ENCODE measurements at places on chromosomes 1 and 21. TPM values are rescaled to one million over a fixed set of nuclear protein-coding genes. Genes with fewer than 3 reads are reported as not detected.

Gene PAQR6
- 10.5 TPM for total RNA-seq

DNA sequence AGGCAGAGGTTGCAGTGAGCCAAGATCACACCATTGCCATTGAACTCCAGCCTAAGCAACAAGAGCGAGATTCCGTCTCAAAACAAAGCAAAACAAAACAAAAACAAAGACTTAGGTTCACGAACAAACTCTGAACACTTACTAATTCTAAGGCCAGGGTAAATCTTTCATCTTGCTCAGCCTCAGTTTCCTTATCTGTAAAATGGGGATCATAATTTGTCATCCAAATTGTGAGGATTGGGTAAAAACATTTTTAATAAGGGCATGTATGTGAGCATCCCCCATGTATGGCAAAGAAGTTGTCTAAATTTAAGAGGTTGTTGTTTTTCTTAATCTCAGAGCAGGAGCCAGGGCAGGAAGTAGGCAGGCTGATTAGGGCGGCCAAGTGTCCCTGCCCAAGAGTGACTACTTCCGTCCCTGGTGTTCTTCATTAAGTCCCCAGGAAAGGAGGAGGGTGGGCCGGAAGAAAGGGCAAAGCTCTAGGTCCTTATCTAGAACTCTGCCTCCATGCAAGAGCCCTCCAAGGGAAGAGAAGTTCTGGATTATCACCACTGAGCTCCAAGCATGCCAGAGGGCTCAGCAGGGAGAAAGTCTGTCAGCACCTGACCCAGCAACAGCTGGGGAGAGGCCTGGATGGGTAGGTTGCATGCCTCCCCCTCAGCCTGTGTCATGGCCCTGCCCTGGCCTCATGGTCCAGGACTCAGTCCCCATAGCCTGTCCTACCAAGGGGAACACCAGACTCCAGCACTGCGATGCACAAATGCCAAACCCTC is 49.9 kb upstream of the CLIC4 start:
- peak; percentile 52 for DNase-seq
- peaks cover 39% of the 10 kb centered on the region for H3K4me1 ChIP-seq
- peak overlapping the region; percentile 90 for H3K27ac ChIP-seq
- no peaks in the 10 kb centered on the region for H3K36me3 ChIP-seq
- no peak overlapping the region for H3K4me3 ChIP-seq

DNA sequence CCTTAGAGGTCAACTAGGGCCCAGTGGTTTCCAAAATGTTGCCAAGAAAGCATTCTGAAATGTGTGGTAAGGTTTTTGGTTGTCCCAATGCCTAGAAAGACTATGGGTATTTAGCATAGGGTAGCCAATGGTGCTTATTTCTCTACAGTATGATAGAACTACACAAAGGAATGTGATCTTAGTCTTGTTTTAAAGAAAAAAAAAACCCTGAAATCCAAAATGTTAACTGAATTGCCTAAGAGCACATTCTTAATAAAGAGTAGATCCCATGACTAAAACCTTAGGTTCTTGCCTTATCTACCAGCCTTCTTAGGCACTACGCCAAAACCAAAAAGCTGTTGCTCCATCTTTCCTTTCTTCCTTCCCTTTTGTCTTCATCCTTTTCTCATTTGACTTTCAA is 428.2 kb downstream of the MRPL39 start:
- no peaks in the 10 kb centered on the region for H3K36me3 ChIP-seq
- no peak for DNase-seq
- H3K27ac ChIP-seq: no peak overlapping the region
- no peak overlapping the region for H3K4me3 ChIP-seq
- H3K4me1 ChIP-seq: no peaks in the 10 kb centered on the region
- H3K27me3 ChIP-seq: no peaks in the 10 kb centered on the region

DNA sequence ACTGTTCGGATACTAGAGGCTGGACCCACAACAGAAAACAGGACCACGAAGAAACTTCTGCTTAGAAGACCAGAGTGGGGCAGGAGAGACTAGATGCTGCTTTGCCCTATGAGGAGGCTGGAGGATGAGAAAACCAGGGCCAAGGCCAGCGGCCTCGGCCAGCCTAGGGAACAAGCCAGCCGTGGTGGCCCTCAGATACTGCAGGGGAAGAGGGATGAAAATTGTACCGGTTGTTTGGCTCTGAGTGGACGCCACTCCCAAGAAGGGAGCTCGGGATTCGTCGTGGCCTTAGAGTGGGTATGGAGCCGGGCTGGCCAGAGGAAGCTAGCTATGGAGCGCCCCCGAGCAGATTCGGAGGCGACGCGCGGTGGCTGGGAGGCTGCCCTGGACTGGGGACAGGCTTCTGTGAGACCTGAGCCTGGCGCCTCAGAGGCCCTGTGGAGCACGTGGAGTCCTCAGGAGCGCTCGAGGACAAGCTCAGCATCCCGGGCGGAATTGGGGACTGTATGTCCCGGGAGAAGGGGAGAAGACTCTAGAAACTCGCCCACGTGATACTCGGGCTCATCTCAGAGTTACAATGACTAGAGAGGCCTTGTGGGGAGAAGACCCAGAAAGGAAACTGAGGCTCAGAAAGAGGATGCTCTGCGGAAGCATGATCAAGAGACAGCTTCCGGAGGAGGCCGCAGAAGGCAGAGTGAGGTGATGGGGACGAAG is 2.8 kb downstream of the PRRX1 start:
- H3K27me3 ChIP-seq: peaks cover 14% of the 10 kb centered on the region
- DNase-seq: peak; percentile 69
- H3K4me3 ChIP-seq: no peak overlapping the region
- peaks cover 23% of the 10 kb centered on the region for H3K4me1 ChIP-seq
- H3K27ac ChIP-seq: no peak overlapping the region

Gene ZSCAN20
- total RNA-seq: 4.3 TPM

DNA sequence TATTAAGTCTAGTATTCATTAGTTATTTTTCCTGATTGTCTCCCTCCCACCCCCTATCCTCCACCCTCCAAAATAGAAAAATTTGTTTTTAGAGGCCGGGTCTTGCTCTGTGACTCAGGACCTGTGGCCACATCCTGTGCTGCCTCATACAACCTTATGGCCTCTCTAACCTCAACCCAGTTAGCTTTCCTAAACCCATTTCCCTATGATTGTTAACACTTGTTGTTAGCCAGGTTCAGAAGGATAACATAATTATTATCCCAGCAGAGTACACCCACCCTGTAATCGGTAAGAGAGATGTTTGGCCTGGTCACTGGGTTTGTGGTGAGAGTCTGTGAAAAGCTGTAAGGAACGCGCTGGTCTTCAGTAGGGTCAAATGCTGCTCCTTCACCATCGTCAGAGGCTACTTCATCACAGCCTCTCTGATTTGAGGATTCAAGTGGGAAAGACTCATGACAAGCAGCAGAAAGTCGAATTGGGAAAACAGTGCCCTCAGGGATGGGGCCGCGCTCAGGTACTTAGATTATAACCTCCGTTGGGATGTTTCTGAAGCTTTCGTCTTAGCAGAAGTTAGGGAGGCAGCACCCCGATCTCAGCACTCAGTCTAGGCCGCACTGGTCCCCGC is 35.9 kb upstream of the HMGN1 start:
- no peaks in the 10 kb centered on the region for H3K27me3 ChIP-seq
- H3K4me3 ChIP-seq: no peak overlapping the region
- no peak overlapping the region for H3K27ac ChIP-seq
- no peaks in the 10 kb centered on the region for H3K36me3 ChIP-seq
- no peak for DNase-seq

GRCh38 chr21:41366522-41367151 is 4.8 kb downstream of the MX2 start:
- DNase-seq: peak; percentile 85
- peaks cover 38% of the 10 kb centered on the region for H3K4me1 ChIP-seq
- H3K27me3 ChIP-seq: no peaks in the 10 kb centered on the region
- H3K4me3 ChIP-seq: no peak overlapping the region
- H3K27ac ChIP-seq: peak overlapping the region; percentile 46

DNA sequence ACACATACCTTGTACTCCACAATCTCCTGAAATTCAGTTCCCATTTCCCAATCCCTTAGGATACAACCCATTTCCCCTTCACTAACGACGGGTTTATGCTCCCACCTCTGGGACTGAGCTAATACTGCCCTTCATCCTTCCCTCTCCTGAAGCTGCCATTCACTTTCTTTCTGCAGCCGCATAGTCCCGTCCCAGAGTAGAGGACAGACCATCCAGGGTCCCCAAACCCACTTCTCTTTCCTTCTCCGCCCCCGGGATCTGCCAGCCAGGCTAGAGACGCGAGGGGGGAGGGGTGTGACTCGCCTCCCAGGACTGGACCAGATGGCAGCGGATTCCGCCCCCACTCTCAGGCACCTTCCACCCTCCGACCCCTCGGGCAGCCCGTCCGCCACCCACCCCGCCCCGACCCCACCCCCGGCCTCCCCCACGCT is 679 bp downstream of the ABL2 start:
- peak overlapping the region; percentile 79 for H3K27ac ChIP-seq
- DNase-seq: no peak
- no peaks in the 10 kb centered on the region for H3K36me3 ChIP-seq
- peaks cover 20% of the 10 kb centered on the region for H3K4me1 ChIP-seq
- peak overlapping the region; percentile 97 for H3K4me3 ChIP-seq

- no peak overlapping the region for H3K4me3 ChIP-seq
- no peaks in the 10 kb centered on the region for H3K27me3 ChIP-seq
- H3K36me3 ChIP-seq: peaks cover 38% of the 10 kb centered on the region
- H3K27ac ChIP-seq: no peak overlapping the region
Observed at GRCh38 chr1:203720242-203720641, 44.7 kb upstream of the LAX1 start.

Gene SERPINC1
- 0.26 TPM for total RNA-seq

- H3K36me3 ChIP-seq: no peaks in the 10 kb centered on the region
- peak overlapping the region; percentile 4 for H3K4me3 ChIP-seq
- peak overlapping the region; percentile 76 for H3K27ac ChIP-seq
- no peaks in the 10 kb centered on the region for H3K27me3 ChIP-seq
Observed at GRCh38 chr1:211606914-211607753, 28.2 kb upstream of the SLC30A1 start.

DNA sequence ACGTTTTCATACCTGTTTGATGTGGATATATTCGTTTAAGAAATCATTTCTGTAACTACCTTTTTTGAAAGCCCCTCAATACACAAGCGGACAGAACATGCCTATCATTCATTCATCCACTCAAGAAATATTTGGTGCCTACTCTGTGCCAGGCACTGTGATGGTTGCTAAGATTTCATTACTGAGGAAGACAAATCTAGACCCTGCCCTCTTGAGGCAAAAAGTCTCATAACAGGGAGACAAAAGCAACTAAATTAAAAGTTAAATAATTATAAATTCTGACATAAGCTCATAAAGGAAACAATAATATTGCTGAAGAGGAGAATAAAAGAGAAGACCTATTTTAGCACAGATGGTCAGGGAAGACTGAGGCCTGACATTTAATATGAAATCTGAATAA is 203.5 kb upstream of the ZNHIT6 start:
- no peak overlapping the region for H3K27ac ChIP-seq
- no peak overlapping the region for H3K4me3 ChIP-seq
- no peaks in the 10 kb centered on the region for H3K4me1 ChIP-seq
- no peaks in the 10 kb centered on the region for H3K27me3 ChIP-seq
- no peaks in the 10 kb centered on the region for H3K36me3 ChIP-seq

DNA sequence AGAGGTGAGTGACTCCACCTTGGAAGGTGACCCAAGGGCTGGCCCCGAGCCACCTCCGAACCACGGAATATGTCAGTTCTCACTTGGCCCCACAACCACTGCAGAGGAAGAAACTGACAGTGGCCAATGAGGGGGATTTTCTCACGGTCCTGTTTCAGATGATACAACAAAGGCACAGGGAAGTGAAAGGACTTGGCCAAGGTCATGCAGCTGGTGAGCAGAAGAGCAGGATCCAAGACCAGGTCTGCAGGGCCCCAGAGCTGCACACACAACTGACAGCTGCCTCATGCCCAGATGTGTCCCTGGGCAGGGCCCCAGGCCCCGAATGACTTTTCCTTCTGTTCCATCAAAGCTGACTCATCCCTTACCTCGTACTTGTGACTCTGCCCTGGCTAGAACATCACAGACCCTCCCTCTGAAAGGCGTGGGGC is 25.8 kb upstream of the EVA1B start:
- DNase-seq: no peak
- no peak overlapping the region for H3K27ac ChIP-seq
- peaks cover 39% of the 10 kb centered on the region for H3K4me1 ChIP-seq

DNA sequence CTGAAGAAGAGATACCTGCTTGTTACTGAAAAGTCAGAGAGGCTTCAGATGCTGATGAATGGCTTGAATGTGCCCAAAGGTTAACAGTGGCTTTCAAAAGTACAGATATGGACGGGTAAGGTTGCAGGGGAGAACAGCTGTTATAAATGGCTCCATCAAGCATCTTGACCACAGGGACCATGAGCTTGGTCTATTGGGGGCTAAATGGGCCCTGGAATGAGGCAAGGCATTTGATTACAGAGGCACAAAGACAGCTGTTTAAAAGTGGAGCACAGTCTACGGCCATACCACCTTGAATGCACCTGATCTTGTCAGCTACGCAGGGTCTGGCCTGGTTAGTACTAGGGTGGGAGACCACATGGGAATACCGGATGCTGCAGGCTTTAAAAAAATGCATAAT is 48.3 kb downstream of the C1orf198 start:
- H3K27ac ChIP-seq: no peak overlapping the region
- H3K36me3 ChIP-seq: no peaks in the 10 kb centered on the region
- peaks cover 3% of the 10 kb centered on the region for H3K4me1 ChIP-seq
- DNase-seq: no peak
- no peak overlapping the region for H3K4me3 ChIP-seq
- H3K27me3 ChIP-seq: no peaks in the 10 kb centered on the region

Gene CLCA1
- total RNA-seq: not detected

- H3K27ac ChIP-seq: no peak overlapping the region
- H3K27me3 ChIP-seq: no peaks in the 10 kb centered on the region
Observed at GRCh38 chr1:44733365-44733764, 2.4 kb upstream of the RNU5D-1 start.

Gene HLX
- 22.4 TPM for total RNA-seq

- H3K36me3 ChIP-seq: no peaks in the 10 kb centered on the region
- peak overlapping the region; percentile 62 for H3K4me3 ChIP-seq
- peaks cover 25% of the 10 kb centered on the region for H3K4me1 ChIP-seq
- H3K27me3 ChIP-seq: peaks cover 25% of the 10 kb centered on the region
- DNase-seq: no peak
- H3K27ac ChIP-seq: no peak overlapping the region
Observed at GRCh38 chr21:31557421-31558188, 101.9 kb upstream of the SOD1 start.

Gene C8B
- total RNA-seq: 0.26 TPM

DNA sequence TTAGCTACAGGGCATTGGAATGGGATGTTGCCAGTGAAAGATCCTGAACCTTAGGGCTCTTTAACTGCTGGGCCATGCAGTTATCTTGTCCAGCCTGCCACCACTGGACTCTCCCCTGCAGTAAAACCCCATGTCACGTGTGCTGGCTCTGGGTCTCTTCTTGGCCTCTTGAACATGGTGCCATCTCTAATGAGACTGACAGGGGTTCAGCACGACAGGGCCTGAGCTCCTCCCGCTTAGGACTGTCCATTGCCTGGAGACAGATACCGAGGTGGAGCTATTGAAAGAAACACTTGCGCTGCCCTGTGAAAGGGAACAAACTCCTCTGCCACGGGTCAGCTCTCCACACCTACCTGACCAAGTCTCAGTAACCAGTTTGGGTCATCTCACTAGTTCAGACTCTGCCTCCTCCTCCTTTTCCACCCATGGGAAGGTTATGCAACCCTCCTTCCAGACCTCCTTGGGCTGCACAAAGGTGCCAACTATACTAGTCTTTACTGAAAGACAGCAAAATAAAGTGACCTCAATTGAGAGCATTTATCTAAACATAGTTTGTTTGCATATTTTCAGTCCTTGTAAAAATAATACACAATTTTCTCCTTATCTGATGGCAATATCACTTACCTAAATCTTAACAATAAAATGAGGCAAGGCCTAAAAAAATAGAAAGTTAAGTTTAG is 66.0 kb downstream of the GNG12 start:
- peaks cover 4% of the 10 kb centered on the region for H3K4me1 ChIP-seq
- H3K27ac ChIP-seq: no peak overlapping the region
- H3K36me3 ChIP-seq: no peaks in the 10 kb centered on the region
- H3K27me3 ChIP-seq: no peaks in the 10 kb centered on the region

Data from upper lobe of left lung (tissue), 6 donors.